ENCODE measurements at places on chromosomes 2 and 18. TPM values are rescaled to one million over a fixed set of nuclear protein-coding genes. Genes with fewer than 3 reads are reported as not detected.

The CXCR2 gene
- total RNA-seq: under 0.01 TPM

The AMER3 gene
- 44.0 TPM for total RNA-seq

The RIOK3 gene
- total RNA-seq: 66.0 TPM

The CCDC85A gene
- 31.0 TPM for total RNA-seq

The GPBAR1 gene
- not detected for total RNA-seq

The HAAO gene
- 0.82 TPM for total RNA-seq

The ANKRD29 gene
- 2.4 TPM for total RNA-seq

The UNC80 gene
- 9.4 TPM for total RNA-seq

The SOS1 gene
- 26.5 TPM for total RNA-seq

The SLC5A7 gene
- 1.6 TPM for total RNA-seq

The C2orf42 gene
- 26.5 TPM for total RNA-seq

The MEP1B gene
- total RNA-seq: 0.41 TPM

The CYP27A1 gene
- 2.9 TPM for total RNA-seq

The CCDC141 gene
- total RNA-seq: 1.2 TPM

The GAREM2 gene
- 6.1 TPM for total RNA-seq
